Activated CD4-positive, alpha-beta T cell treated with anti-CD3 and anti-CD28 coated beads, Interleukin-2, amount 50 U/mL, for 1 hour (primary cell): ENCODE measurements at places on chromosomes 13 and 19.

- no peak for DNase-seq
Observed at GRCh38 chr13:49183672-49184325, 36.3 kb upstream of the MLNR start.

- DNase-seq = no peak
Observed at GRCh38 chr13:73676550-73677047, 457.6 kb downstream of the KLF12 start.

GRCh38 chr13:48533961-48534600 lies 1.2 kb upstream of the RCBTB2 start:
- DNase-seq = no peak

GRCh38 chr13:75417656-75418055 lies 64.3 kb downstream of the TBC1D4 start:
- no peak for DNase-seq

DNA sequence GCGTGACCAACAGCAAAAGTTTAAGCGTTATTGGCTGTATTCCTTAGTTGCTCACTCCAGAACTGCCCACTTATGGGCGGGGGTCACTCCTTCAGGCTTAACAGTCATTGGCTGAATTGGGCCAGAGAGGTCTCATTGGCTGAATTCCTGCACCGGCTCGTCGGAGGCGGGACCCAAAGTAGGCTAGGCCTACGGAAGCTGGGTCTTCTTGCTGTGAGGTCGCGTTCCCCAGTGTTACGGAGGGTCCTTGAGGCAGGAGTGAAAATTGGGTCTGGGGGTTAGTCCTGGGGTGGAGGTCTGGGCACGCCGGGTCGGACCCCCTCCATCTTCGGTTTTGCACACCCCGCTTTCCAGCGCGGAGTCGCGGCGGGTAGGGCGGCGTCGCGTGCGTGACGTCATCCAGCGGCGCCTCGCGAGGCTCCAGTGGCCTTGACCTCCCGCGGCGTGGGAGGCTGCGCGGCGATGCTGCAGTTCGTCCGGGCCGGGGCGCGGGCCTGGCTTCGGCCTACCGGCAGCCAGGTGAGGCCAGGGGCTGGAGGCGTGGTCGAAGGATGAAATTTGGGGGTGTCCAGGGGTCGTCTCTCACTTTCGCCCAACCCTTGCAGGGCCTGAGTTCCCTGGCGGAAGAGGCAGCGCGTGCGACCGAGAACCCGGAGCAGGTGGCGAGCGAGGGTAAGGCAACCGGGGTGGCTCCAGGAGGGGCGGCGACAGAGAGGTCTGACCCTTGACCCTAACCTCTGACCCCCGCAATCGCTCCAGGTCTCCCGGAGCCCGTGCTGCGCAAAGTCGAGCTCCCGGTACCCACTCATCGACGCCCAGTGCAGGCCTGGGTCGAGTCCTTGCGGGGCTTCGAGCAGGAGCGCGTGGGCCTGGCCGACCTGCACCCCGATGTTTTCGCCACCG lies at the start of gene MRPL4:
Gene MRPL4 (plus strand): TSS at position 423 of the 903 bp plus-strand sequence. CDS start 40 bp downstream, at position 463.
- DNase-seq = peak; percentile 94

- no peak for DNase-seq
Observed at GRCh38 chr19:10378124-10378523, 2.2 kb downstream of the TYK2 start.

- no peak for DNase-seq
Observed at GRCh38 chr13:23898101-23898500, 799 bp upstream of the C1QTNF9B start.

- no peak for DNase-seq
Observed at GRCh38 chr13:20190481-20191310, 2.0 kb downstream of the GJB2 start.

GRCh38 chr13:40026741-40027140 lies 371.3 kb downstream of the COG6 start:
- peak; percentile 1 for DNase-seq

DNA sequence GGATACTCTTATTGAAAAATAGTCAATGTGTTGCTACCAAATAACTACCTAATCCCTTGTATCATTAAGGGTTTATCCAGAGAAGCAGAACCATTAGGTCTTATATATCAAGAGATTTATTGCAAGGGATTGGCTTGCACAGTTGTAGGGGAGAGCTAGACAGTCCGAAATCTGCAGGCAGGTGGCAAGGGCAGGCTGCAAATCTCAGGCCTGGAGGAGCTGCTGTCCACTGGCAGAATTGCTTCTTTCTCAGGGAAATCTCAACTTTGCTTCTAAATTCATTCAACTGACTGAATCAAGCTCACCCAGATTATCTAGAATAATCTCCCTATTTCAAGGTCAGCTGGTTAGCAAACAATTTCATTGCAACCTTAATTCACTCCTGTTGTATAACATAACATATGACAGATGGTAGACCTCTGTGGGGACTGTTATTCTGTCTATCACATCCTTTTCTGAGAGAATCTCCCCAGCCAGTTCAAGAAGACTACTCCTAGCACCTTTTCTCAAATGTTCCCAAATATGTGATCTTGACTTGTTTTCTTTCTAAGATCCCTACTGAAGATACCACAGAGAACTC lies 194.2 kb downstream of the NHLRC3 start:
- no peak for DNase-seq

GRCh38 chr13:21526707-21527540 lies 67.8 kb upstream of the ZDHHC20 start:
- DNase-seq = no peak

- DNase-seq = no peak
Observed at GRCh38 chr13:23637829-23638228, 67.6 kb downstream of the TNFRSF19 start.

GRCh38 chr13:43544011-43544410 lies 242.8 kb downstream of the ENOX1 start:
- DNase-seq = no peak

- no peak for DNase-seq
Observed at GRCh38 chr13:113931841-113932459, 41.9 kb downstream of the C13orf46 start.

GRCh38 chr19:56969156-56969555 lies 128.6 kb upstream of the PEG3 start:
- no peak for DNase-seq

DNA sequence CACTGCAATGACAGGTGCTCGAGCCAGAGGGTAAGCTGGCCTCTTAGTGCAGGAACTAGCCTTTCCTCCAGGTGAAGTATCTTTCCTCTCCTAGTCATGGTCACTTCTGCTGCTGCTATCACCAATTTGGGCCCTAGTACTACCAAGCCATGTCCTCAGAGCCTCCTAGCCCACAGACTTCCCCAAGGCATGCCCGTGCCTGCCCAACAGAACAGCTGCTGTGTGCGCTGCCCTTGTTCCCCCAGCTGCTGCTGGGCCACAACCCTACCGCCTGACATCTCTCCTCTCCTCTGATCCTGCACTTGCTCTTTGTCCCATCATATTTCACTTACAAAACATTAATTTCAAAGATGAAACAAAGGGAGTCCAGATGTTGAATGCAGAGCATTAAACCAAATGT lies 168.5 kb upstream of the FREM2 start:
- DNase-seq = no peak

GRCh38 chr13:60590800-60591747 lies 194.1 kb downstream of the TDRD3 start:
- no peak for DNase-seq

DNA sequence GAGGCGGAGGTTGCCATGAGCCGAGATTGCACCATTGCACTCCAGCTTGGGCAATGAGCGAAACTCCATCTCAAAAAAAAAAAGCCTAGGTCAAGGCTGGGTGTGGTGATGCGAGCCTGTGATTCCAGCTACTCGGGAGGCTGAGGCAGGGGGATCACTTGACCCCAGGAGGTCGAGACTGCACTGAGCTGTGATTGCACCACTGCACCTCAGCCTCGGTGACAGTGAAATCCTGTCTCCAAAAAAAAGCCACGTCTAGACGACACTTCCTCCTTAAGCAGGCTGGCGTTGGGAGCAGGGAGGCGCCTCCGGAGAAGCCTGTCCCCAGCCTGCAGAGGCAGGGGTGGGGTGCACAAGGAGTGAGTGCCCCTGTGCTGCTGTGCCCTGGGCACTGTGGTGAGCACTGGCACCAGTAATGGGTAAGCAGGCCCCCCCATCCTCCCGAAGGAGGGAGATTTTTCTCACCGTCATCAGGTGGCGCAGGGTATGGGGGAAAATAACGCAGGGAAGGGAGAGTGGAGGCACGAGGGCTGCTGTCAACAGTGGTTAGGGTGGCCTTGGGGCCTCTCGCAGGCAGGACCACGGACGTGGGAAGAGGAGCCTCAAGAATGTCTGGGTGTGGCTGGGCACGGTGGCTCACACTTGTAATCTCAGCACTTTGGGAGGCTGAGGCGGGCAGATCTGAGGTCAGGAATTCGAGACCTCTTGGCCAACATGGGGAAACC lies 706 bp downstream of the P2RY11 start:
- DNase-seq = peak; percentile 43

- no peak for DNase-seq
Observed at GRCh38 chr13:112928020-112928971, 40.7 kb upstream of the MCF2L start.

DNA sequence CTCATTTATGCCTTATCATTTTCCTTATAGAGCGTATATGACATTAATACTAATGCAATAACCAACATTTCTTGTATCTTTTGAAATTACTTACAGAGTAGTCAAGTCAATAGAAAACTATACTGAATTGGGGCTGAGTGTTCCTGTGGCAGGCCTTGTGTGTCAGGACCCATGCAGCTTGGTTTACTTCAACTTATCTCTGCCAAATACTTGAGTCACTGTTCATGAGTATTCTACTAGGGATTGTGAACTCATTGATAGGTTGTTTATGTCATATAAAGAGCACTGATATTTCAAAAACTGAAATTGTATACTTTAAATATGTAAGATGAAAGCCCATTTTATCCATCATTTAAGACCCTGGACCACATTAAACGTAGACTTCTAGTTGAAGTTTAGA lies 688.6 kb upstream of the SLITRK1 start:
- DNase-seq = no peak
